ENCODE measurements at places on chromosomes 5 and 9. TPM values are rescaled to one million over a fixed set of nuclear protein-coding genes. Genes with fewer than 3 reads are reported as not detected.

- H3K4me1 ChIP-seq = peaks cover 15% of the 10 kb centered on the region
- no peak overlapping the region for H3K27ac ChIP-seq
- peaks cover 4% of the 10 kb centered on the region for H3K27me3 ChIP-seq
- DNase-seq = no peak
Measured at GRCh38 chr5:134462761-134463160, 51.1 kb upstream of the CDKN2AIPNL start.

GRCh38 chr9:113528088-113528487, 64.6 kb downstream of the RGS3 start:
- no peak for DNase-seq
- H3K27me3 ChIP-seq = no peaks in the 10 kb centered on the region
- no peak overlapping the region for H3K4me3 ChIP-seq
- H3K4me1 ChIP-seq = peaks cover 21% of the 10 kb centered on the region

DNA sequence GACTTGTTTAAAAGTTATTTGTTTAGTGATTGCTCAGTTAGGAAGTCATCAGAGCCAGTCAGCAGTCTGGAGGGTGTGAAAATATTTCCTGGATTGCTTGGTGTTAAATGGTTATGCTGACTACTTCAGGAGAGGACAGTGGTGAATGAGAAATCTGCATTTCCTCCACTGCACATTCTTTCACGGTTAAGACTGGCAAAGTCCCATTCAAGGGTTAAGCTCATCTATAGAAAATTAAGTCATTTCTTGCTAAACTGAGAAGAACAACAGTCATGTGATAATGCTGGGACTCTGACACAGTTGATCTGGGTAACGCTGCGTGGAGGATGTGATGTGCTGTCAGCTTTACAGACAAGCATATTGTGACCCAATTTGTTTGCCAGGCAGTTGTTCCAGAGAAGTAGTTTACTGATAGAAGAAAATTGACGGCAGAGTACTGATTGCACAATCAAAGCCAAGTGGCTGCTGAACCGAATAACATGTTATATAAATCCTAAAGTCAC, 80.4 kb downstream of the GRAMD2B start:
- H3K27ac ChIP-seq = peak overlapping the region; percentile 40
- H3K36me3 ChIP-seq = no peaks in the 10 kb centered on the region
- no peak overlapping the region for H3K4me3 ChIP-seq
- H3K27me3 ChIP-seq = no peaks in the 10 kb centered on the region

DNA sequence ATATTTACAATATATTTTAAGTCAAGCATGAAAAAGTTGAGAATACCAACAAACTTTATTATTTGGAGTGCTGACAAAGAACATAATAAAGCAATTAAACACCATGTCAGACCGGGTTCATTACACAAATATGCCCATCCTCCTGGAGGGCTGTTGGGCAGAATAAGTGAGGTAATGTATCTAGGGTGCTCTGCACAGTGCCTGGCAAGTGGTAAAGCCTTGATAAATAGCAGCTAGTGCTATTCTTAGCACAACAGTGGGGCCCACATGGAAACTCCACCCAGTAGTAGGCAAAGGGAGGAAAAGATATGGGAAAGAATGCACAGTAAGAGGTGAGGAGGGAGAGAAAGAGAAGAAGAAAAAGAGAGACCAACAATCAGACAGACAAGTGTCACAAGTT, 97.7 kb downstream of the SLC1A3 start:
- H3K36me3 ChIP-seq = no peaks in the 10 kb centered on the region
- H3K4me3 ChIP-seq = no peak overlapping the region
- H3K4me1 ChIP-seq = no peaks in the 10 kb centered on the region
- H3K27me3 ChIP-seq = peaks cover 14% of the 10 kb centered on the region

DNA sequence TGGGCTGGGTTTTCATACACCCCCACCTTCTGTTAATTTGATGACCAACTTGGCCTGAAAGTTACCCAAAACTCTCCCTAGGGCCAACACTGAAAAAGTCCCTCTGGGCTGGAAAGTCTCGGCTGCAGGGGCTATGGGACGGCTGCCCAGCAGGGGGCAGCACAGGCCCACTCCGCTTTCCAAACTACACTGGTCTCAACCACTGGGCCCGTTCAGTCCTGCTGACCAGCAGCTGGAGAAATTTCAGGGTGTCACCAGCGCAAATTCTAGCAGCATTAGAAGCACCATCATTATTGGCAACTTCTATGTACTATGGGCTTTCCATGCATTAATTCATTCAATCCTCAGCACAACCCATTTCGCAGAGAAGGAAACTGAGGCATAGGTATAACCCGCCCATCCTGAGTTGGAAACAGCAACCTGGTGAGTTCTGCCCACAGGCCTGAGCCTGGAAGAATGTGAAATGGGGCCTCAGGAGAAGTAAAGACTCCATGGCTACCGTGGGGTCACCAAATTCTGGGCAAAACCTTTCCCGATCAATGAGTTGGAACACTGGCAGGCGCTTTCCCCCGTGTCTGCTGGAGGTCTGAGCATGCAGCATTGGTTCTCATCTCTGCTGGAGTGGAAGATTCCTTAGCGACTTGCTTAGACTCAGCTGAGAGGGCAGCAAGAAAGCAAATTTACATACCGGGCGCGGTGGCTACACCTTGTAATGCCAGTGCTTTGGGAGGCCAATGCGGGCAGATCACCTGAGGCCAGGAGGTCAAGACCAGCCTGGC, 9.7 kb downstream of the ORM2 start:
- no peak overlapping the region for H3K27ac ChIP-seq
- no peaks in the 10 kb centered on the region for H3K27me3 ChIP-seq
- peak; percentile 60 for DNase-seq
- H3K4me1 ChIP-seq = peaks cover 9% of the 10 kb centered on the region
- H3K4me3 ChIP-seq = no peak overlapping the region

DNA sequence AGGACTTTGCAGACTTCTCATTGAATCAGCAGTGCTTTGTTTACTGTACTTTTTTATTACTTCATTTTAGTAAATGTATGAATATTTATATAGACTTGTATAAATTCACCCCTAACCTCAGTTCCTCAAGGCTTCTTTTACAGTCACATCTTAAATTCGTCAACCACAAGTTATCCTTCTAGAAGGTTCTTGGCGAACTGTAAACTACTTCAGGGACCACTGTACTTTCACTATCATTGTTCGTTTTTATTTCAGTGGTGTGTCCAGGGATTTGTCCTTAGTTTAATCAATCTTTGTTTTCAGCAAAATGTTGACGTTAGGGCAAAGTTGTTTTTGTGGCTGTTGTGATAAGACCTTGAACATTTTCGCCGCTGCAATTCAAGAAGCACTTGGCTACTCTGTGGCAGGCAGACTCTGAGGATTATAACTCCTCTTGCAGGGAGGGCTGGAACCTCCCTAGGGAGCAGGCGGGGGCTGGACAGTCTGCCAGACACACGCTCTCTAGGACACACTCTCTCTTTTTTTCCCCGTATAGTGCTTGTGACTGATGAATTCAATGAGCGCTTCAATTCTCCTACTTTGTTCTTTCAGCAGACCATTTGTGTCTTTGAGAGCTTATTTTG, 252.8 kb downstream of the FBXL7 start:
- no peak overlapping the region for H3K4me3 ChIP-seq
- no peaks in the 10 kb centered on the region for H3K4me1 ChIP-seq
- DNase-seq = no peak
- no peak overlapping the region for H3K27ac ChIP-seq
- H3K36me3 ChIP-seq = no peaks in the 10 kb centered on the region
- no peaks in the 10 kb centered on the region for H3K27me3 ChIP-seq

GRCh38 chr9:118281772-118282171, 577.6 kb downstream of the TLR4 start:
- no peak overlapping the region for H3K4me3 ChIP-seq
- no peaks in the 10 kb centered on the region for H3K27me3 ChIP-seq
- no peak overlapping the region for H3K27ac ChIP-seq

DNA sequence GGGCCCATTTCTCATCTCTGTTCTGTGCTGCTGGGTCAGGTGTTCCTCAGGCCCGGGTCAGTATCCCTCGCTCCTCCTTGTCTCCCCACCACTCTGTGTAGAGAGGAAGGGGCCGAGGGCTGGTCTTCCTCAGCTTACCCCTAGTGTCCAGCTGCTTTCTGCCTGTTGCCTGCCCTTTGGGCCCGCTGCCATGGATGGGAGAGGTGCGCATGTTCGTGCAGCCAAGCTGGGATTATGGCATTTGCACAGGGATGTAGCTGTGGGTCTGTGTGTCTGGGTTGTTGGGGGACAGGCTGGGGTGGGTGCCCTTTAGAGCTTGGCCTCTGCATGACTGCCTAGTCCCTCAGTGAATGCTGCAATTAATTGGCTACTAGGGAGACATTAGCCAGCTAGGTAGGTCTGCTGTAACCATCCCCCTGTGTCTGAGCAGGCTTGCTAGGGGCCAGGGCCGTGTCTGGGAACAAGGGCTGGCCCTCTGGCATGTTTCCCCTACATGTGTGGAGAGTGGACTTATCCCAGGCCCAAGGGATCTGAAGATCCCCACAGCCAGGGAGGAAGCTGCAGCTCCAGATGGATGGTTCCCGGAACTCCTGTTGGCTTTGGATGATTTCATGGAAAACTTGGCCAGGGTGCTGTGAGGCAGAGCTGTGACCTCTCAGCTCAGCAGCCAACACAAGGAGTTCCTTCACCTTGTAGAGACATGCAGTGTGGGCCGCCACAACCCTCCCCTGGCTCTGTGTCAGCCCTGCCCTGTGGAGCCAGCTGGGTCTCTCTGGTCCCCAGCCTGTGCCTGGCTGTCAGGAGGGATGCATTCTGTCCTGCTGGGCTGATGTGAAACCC, 161.9 kb downstream of the MACROH2A1 start:
- H3K27ac ChIP-seq = no peak overlapping the region
- no peaks in the 10 kb centered on the region for H3K36me3 ChIP-seq
- H3K27me3 ChIP-seq = peaks cover 7% of the 10 kb centered on the region
- peak; percentile 14 for DNase-seq
- H3K4me1 ChIP-seq = no peaks in the 10 kb centered on the region

- H3K36me3 ChIP-seq = no peaks in the 10 kb centered on the region
- H3K4me3 ChIP-seq = no peak overlapping the region
- no peaks in the 10 kb centered on the region for H3K27me3 ChIP-seq
- DNase-seq = no peak
Measured at GRCh38 chr9:85332487-85332886, 409.3 kb downstream of the AGTPBP1 start.

- no peak overlapping the region for H3K27ac ChIP-seq
- H3K27me3 ChIP-seq = no peaks in the 10 kb centered on the region
- no peaks in the 10 kb centered on the region for H3K36me3 ChIP-seq
- no peaks in the 10 kb centered on the region for H3K4me1 ChIP-seq
Measured at GRCh38 chr9:110282018-110282738, 25.9 kb upstream of the TXN start.

- no peak for DNase-seq
- H3K4me3 ChIP-seq = no peak overlapping the region
- H3K4me1 ChIP-seq = peaks cover 53% of the 10 kb centered on the region
- H3K27me3 ChIP-seq = no peaks in the 10 kb centered on the region
Measured at GRCh38 chr9:128908372-128908771, 12.4 kb upstream of the PHYHD1 start.

DNA sequence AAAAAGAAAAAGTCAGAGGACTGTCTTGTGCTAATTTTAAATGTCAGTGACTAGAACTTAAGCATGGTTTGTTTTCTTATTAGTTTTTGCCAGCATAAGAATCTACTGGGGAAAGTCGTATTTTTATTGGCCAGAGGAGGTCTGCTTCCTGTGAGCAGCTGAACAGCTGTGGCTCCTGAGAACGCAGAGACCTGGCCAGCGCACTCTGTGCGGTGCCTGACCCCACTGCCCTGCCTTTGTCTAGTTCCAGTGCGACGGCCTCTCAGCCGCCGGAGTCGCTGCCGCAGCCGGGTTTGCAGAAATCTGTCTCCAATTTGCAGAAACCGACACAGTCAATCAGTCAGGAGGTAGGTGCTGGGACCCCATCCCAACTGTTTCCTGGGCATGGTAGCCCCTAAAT, 42.5 kb downstream of the PRRC2B start:
- H3K4me1 ChIP-seq = peaks cover 14% of the 10 kb centered on the region
- peaks cover 86% of the 10 kb centered on the region for H3K36me3 ChIP-seq
- no peaks in the 10 kb centered on the region for H3K27me3 ChIP-seq
- H3K27ac ChIP-seq = no peak overlapping the region
- H3K4me3 ChIP-seq = no peak overlapping the region
- no peak for DNase-seq

DNA sequence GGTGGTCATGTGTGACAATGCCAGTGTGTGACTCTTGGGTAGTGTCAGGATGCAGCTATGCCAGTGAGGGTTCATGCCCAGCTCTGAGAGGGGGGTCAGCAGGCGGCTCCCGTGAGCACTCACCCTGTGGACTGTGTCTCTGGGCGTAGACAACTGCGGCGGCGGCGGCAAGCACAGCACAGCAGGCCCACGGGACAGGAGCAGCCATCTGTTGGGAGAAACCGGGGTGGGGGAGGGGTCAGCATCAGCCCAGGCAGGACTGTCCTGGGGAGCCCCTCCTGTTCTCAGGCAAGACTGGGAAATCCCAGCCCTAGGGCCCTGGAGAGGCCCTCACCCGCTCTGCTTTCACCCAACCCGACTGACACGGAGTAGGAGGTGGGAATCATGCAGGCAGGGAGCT, 20.8 kb downstream of the CNTFR start:
- H3K4me1 ChIP-seq = no peaks in the 10 kb centered on the region
- DNase-seq = no peak
- no peak overlapping the region for H3K4me3 ChIP-seq
- H3K27me3 ChIP-seq = peaks cover 17% of the 10 kb centered on the region

DNA sequence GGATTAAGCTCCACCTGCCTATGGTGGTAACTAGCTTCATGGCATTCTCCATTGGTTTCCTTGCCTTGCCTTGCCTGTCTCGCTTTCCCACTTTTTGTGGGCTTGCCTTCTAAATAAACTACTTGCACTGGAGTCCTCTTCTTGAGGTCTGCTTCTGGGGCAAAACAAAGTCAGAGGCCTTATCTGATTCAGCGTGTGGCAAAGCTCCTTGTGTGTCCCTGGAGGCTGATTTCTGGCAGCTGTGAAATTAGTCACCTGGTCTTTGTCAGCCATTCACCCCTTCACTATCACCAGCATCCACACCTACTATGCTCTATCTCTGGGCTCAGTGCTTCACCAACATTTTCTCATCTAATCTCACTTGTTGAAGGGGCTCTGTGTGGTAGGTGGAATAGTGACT, 176.2 kb downstream of the SEC61B start:
- H3K4me3 ChIP-seq = no peak overlapping the region
- H3K27ac ChIP-seq = no peak overlapping the region
- no peaks in the 10 kb centered on the region for H3K36me3 ChIP-seq
- no peak for DNase-seq
- H3K4me1 ChIP-seq = no peaks in the 10 kb centered on the region

Gene PCDHGA12
- total RNA-seq = not detected

Gene TLR4
- 0.05 TPM for total RNA-seq

Gene OR13D1
- total RNA-seq = not detected

Gene IFNA7
- total RNA-seq = not detected

Gene CYLC2
- total RNA-seq = not detected

Gene CDX1
- not detected for total RNA-seq

Gene SAPCD2
- 26.8 TPM for total RNA-seq

Gene AIF1L
- total RNA-seq = 0.30 TPM

Gene FGD3
- total RNA-seq = 104 TPM

Gene PCDHA4
- total RNA-seq = not detected

Data from activated CD4-positive, alpha-beta memory T cell treated with anti-CD3 and anti-CD28 coated beads, Interleukin-2, amount 10 ng/mL, durations not matched to agents 7 days and 5 days (primary cell).